ENCODE measurements at places on chromosomes 1 and 21.

DNA sequence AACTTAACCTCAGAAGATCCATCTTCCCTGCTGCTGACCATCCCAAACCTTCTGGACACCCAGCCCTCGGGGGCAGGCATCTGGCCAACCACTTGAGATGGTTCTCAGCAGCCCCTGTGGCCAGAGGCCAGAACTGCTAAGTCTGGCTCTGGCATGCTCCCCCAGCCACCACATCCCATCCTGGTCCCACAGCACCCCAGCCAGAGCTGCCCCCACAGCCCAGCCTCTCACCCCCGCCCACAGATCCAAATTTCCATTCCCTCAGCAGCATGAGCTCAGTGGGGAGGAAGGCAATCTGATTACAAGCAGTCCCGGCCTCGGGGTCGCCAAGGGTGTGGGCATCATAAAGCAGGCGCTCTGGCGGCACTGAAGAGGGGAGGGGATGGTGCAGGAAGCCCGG is 45.6 kb downstream of the GLIS1 start:
- no peak for DNase-seq

GRCh38 chr1:194809665-194810064 is 1623.3 kb upstream of the B3GALT2 start:
- DNase-seq: no peak

DNA sequence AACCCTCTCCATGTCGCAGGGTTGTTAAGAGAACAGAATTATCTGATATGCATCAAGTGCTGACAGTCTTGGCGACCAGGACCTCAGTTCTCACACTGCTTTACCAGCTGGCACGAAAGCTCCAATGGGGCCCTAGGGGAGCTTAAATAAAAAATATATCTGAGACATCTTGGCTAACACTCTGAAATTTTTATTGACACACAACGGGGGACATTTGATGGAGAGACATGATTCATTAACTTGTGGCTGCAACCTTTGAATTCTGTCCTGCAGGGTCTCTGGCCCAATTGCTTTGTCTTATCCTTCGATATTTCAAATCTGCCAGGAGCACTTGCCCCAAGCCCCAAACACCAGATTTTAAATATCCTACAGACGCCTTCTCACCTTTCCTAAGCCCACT is 567.0 kb downstream of the AJAP1 start:
- DNase-seq: no peak

- DNase-seq: peak; percentile 83
These were observed at the start of gene SARS1 for GRCh38 chr1:109213824-109214693. Gene SARS1, plus strand, starts transcription at chr1:109213918. Its CDS starts 75 bp downstream, at chr1:109213993.

DNA sequence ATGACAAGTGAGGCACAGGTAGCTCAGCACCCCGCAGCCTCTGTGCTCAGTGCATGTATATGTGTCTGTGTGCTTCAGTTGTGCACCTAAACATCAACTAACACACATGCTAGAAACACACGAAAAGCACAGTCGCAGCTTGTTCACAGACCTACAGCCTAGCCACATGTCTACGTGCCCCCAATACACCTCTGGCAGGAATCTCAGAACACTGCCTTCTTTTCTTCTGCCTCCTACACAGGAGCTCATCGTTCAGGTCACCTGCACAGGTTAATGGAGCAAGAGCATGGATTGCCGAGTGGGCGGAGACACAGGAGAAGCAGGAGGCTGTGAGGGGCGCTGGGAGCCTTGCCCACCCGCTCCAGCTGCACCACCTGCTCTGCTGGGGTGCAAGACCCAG is 31.7 kb downstream of the CTNNBIP1 start:
- DNase-seq: no peak

DNA sequence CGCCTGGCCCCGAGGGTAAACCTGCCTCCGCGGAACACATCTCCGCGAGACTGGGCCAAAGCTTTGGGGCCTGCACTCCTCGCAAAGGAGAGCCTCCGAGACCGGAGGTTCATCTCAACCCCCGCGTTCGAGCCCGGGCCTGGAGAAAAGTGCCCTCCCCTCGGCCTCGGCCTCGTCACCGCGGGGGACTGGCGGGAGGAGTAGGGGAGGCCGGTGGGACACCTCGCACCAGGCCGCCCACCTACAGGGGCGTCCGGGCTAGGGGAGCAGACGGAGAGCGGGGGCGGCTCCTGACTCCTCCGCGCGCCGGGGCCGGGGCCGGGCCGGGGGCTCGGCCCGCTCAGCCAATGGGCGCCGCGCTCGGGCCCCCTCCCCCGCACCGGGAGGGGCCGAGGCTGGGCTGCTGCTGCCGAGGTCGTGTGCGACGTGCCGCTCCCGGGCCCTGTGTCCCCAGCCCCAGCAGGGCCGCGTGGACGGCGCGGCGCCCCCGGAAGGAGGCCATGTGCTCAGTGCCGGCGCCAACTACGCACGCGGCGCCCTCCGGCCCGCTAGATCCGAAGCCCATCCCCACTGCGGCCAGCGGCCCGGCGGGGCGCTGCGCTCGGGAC is 684 bp downstream of the SLC2A1 start:
- peak; percentile 22 for DNase-seq

DNA sequence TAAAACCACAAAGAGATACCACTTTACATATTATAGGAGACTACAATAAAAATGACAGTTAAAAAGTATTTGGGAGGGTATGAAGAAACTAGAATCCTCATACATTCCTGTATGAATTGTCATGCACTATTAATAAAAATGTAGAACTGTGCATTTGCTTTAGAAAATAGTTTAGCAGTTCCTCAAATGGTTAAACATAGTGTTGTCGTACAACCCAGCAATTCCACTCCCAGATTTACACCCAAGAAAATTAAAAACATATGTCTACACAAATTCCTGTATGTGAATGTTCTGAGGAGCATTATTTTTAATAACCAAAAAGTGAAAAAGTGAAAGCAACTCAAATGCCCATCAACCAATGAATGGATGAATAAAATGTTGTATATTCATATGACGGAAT is 23.1 kb upstream of the PDE4B start:
- DNase-seq: peak; percentile 69

Data from HCEC 1CT (cell line).